ENCODE measurements at places on chromosomes 5 and 9.
A peak's percentile ranks its signal among the peaks of the same experiment; 100 is the strongest.

- DNase-seq, result no peak
Measured at GRCh38 chr9:14662060-14662453, 31.2 kb downstream of the ZDHHC21 start.

DNA sequence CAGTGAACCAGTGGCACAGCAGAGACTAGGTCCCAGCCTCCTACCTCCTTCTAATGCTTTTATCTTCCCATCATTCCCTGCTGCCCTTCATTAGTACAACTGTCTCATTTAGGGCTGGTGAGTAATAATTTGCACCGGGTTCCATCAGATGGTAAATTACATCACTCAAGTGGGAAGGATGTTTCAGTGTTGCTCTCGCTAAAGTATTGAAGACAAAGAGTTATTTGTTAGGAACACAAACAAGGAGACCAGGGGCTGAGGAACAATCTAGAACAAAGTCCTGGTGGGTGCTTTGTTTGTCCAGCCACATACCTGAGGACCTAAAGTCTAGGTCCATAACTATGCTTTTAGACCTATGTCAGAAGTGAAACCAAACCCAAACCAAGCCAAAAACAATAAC lies 52.4 kb downstream of the SEC61B start:
- DNase-seq, result no peak

DNA sequence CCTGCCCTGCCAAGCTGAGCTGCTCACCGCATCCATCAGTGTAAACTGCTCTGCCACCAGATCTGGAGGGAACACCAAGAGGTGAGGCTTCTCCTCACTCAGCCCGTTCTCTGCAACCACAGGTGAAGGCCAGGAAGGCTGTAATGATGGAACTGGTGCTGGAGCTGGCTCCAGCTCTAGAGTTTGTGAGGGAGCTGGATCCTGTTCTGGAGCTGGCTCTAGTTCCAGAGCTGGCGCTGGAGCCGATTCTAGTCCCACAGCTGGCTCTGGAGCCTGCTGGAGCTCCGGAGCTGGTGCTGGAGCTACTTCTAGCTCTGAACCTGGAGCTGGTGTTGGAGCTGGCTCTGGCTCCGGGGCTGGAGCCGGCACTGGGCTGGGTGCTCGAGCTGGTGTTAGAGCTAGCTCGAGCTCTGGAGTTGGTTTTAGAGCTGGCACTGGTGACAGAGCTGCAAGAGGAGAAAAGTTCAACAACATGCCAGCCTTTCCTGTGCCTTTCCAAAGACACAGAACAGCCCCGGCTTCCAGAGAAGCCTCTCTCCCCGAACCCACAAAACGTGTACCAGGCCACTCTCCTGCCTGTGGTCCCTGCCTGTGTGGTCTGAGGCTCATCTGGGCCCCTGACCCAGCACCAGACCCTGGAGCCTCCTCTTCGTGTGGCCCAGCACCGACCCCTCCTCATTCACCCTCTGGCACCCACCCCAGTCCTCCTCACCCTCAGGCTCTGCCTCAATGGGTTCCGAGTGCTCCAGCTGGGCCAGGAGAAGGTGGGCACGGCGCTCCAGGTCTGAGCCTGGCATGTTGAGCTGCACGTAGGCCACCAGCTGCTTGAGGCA lies 12.9 kb downstream of the RALGDS start:
- DNase-seq, result no peak

DNA sequence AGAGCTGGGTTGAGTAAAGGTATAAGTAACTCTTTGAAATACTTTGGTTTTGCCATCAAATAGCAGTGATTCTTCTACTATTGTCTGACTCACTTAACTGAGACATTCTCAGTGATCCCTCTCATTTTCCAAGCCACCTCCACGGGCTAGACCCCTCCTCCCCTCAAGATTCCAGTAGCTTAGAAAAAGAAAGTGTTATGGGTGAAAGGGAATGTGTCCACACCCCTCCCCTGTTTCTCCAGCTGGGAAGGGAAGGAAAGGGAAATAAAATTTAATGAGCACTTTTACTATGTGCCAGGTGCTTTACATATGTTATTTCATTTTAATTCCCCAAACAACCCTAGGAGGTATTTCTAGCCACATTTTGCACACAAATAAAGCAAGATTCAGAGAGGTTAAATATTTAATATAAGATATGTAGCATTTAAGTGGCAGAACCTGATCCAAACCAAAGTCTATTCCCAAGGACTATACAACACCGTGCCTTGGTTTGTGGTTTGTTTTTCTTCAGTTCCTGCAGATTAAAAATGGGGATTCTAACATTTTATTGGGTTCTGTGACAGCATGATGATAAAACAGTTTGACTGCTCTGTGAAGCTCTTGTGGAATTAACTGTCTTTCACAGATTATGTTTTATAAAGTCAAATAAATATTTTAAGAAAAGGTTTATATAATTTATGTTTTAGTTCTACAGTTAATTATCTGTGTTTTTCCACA lies 135.9 kb downstream of the ZSWIM6 start:
- peak; percentile 84 for DNase-seq

GRCh38 chr5:97006454-97007060 lies 70.7 kb downstream of the LNPEP start:
- DNase-seq, result peak; percentile 23

DNA sequence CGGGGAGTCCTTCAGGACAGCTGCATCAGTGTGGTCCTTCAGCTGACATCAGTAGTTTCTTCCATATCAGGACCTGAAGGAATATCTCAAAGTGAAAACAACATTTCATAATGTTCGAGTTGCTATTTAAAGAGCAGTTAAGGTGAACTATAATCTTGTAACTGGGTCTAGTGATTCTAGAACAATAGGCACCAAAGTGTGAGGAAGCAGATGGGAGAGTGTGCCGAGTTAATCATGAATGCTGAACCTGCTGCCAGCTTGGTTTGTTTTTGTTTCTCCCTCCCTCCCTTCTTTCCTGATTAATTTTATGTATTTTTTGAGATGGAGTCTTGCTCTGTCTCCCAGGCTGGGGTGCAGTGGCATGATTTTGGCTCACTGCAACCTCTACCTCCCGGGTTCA lies 3.6 kb upstream of the PTGR1 start:
- DNase-seq, result no peak

DNA sequence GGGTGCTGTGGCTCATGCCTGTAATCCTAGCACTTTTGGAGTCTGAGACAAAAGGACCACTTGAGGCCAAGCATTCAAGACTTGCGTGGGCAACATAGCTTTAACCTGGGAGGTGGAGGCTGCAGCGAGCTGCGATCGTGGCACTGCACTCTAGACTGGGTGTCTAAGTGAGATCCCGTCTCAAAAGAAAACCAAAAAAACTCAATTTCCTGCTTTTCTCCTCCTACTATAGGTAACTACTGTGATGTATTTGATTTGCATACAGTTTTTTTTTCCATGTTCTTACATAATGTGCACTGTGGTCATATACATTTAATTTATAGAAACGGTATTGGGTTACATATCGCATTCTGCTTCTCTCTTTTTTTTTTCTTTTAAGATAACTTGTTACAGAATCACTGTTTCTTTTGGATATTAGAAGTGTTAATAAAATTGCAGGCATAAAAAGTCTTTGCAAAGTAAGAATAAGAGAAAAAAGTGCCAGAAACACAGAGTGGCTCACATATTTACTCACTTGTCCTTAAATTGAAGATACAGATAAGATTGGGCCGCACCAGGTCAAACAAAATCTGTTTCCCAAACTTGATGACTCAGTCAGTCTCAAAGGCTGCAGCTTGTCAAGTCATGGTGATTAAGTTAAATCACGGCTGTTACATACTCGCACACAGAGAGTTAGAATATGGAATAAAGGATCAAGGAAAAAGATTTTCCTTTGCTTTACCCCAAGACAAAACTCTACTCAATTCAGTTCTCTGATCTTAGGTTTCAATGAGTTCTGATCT lies 2.0 kb upstream of the PTGR1 start:
- peak; percentile 31 for DNase-seq

GRCh38 chr9:72440378-72440777 lies 75.4 kb upstream of the ZFAND5 start:
- DNase-seq, result no peak

DNA sequence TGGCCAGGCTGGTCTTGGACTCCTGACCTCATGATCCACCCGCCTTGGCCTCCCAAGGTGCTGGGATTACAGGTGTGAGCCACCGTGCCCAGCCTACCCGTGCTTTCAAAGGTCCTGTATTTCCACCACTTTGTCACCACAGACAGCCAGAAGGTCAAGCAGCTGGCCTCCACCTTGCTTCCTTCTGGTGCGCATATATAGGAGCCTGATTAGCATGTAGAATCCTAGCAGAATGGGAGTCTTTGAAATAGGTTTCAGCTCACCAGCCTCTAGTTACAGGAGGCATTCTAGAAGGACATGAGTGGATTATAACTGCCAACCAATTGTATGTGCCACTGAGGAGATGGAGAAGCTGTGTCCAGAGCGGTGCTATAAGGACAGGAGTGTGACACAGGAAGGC lies 18.9 kb downstream of the POLR1E start:
- DNase-seq, result no peak

- DNase-seq, result peak; percentile 36
Measured at GRCh38 chr9:108654566-108654965, 201.2 kb downstream of the ACTL7B start.

DNA sequence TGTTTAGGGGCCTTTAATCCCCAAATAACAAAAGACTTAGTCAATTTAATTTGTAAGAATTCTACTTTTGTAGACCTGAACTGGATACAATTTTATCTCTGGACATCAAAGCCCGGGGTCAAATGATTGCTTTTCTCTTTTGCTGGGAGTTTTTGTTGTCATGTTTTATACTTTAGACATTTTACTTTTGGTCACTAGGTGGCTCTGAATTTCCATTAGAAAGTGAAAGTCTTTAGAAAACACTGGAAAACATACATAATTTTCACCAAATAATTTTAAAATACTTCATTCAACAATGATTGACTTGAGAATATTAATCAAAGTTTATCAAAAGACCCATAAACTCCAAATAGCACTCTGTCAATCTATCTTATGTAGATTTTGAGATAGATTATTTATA lies 2.8 kb upstream of the PCA3 start:
- DNase-seq, result no peak

GRCh38 chr9:91949946-91950664 lies at the start of gene ROR2:
Gene ROR2, minus strand, starts transcription at chr9:91950228.
- peak; percentile 73 for DNase-seq
